AG08396 (cell line): ENCODE measurements at places on chromosomes 7 and 10.

DNA sequence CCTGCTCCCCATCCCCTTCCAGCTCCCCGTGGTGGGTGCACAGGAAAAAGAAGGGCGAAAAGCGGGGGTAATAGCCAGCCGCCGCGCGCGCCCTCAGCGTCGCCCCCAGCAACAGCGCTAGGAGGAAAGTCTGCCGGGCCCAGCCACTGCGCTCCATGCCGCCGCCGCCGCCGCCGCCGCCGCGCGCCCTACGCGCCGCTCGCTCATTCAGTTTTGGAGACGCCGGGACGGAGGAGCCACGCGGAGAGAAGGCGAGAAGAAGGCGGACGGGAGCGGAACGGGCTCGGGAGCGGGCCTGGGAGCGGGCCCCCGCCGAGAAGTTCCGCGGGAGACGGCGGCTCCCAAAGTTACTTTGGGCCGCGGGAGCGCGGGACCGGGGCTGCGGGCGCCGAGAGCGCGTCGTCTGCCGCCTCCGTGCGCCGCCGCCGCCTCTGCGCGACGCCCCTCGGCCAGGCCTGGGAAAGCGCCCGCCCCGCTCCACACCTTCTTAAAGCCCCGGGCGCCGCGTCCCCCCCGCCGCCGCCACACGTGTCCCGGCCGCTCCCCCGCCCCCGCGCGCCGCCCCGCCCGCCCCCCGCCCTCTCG, at the start of gene RELN:
Gene RELN, minus strand, starts transcription at position 459 of the 585 bp plus-strand sequence. Its CDS starts 302 bp downstream, at position 157.
- DNase-seq, result peak; percentile 46

DNA sequence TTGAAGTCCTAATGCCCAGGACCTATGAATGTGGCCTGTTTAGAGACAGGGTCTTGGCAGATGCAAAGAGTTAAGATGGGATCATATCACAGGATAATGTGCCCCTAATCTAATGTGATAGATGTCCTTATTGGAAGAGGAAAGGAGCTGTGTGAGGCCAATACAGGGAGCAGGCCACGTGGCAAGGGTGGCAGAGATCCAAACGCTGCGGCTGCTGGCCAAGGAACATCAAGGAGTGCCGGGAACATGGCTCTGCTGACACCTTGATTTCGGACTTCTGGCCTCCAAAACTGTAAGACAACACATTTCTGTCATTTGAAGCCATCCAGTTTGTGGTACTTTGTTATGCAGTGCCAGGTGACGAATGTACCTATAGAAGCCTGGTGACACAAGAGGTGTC, 37.7 kb upstream of the EZH2 start:
- DNase-seq, result no peak

- no peak for DNase-seq
Observed at GRCh38 chr7:37220664-37221063, 228.0 kb downstream of the ELMO1 start.

DNA sequence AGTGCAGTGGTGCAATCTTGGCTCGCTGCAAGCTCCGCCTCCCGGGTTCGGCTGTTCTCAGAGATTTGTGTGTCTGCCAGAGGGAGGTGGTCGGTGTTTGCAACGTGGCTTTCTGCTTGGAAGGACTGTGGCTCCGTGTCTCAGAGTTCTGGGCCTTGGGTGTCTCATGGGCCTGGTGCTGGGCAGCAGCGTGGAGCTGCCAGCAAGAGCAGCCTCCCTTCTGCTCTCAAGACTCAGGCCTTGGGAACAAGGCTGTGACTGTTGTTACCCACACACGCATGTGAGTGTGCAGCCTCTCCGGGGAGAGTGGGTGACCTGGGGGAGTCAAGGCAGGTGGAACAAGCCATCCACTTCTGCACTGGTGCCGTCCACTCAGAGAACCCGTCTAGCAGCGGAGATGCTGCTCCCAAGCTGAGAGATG, 52.0 kb downstream of the VIPR2 start:
- DNase-seq, result no peak

- no peak for DNase-seq
Observed at GRCh38 chr7:17046666-17047065, 164.9 kb upstream of the AGR3 start.

- no peak for DNase-seq
Observed at GRCh38 chr10:103680869-103681236, 174.5 kb downstream of the SH3PXD2A start.

DNA sequence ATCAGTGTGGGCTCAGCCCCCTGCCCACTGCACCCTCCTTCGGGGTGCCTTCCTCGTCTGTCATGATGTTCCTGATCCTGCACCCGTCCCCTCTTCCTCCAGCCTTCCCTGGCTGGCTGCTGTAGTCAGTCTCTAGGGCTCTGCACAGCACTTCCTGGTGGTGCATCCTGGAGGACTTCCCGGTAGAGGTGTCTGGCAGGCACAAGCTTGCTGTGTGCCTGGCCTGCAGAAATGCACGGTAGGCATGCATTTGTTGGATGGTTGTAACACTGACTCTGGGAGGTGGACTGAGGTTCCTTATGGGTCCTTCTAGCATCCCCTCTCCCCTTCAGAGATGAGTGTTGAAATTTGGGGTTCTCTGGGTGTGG, 92.8 kb downstream of the BMS1 start:
- DNase-seq, result no peak

DNA sequence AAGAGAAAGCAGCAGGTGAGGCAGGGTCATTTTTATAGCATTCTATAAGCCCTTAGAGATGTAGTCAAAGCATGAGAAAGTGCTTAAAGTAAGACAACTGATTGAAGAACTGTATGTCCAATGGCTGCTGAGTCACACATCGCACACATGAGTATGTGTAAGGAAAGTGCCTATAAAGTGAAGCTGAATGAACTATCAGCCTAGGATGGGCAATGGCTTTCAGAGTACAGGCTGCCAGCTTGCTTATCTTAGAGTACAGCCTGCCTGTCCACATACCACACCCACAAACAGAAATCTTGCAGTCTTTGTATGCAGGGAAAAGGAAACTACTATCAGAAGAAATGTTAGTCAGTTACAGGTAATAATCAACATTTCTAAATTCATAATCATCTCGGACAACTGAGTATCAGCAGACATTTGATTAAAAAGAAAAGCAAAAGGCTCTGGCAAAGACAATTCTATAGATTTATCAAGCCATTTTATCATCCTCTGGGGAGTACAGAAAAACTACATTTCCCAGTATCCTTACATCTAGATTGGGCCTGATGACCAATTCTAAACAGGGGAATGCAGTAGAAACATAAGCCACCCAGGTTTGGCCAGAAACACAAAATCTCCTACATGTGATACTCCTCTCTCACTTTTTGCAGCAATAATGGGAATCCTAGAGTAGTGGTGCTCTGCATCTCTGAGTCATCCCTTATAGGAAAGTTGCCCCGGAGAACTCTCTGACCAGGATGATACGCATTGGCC, 16.2 kb upstream of the EPHB6 start:
- DNase-seq, result no peak

- no peak for DNase-seq
Observed at GRCh38 chr10:75876710-75877109, 445.3 kb downstream of the LRMDA start.

DNA sequence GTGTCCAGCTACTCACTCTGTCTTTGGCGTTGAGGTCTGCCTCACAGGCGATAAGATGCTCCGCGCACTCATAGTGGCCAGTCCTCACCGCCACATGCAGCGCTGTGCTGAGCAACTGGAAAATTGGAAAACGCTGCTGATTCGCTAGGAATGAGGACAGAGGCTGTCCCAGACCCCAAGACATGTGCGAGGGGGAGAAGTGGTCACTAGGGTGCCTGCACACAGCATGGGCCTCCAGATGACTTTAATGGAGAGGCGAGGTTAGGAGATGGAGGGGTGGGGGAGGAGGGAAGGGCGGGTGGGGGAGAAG, 5.2 kb downstream of the ANKRD1 start:
- no peak for DNase-seq

DNA sequence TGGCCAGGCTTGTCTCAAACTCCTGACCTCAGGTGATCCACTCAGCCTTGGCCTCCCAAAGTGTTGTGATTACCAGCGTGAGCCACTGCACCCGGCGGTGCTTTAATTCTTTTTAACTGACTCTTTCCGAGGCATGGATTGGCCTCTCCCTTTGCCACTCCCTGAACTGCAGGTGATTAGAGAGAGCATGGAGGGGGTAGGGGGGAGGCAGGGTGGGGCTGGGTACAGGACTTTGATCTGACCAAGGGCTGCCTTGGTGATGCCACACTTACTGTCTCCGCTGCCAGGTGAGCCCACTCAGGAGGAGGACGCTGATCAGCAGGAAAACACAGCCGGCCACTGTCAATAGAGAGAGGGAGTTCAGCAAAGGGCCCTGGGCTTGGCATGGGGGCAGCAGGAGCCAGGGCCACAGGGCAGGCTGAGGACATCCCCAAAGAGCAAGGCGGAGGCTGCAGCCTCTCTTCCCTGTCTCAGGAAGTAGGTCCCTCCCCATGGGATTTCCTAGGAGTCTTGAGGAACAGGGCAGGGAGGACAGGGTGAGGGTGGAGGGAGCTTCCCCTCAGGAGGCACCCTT, 40.5 kb upstream of the IL15RA start:
- no peak for DNase-seq
